ENCODE measurements at places on chromosomes 4 and X. TPM values are rescaled to one million over a fixed set of nuclear protein-coding genes. Genes with fewer than 3 reads are reported as not detected.

- no peak for DNase-seq
Observed at GRCh38 chr4:145230726-145231125, 50.3 kb upstream of the OTUD4 start.

The RCHY1 gene
- polyA plus RNA-seq: 25.0 TPM

The FRMD7 gene
- not detected for polyA plus RNA-seq

DNA sequence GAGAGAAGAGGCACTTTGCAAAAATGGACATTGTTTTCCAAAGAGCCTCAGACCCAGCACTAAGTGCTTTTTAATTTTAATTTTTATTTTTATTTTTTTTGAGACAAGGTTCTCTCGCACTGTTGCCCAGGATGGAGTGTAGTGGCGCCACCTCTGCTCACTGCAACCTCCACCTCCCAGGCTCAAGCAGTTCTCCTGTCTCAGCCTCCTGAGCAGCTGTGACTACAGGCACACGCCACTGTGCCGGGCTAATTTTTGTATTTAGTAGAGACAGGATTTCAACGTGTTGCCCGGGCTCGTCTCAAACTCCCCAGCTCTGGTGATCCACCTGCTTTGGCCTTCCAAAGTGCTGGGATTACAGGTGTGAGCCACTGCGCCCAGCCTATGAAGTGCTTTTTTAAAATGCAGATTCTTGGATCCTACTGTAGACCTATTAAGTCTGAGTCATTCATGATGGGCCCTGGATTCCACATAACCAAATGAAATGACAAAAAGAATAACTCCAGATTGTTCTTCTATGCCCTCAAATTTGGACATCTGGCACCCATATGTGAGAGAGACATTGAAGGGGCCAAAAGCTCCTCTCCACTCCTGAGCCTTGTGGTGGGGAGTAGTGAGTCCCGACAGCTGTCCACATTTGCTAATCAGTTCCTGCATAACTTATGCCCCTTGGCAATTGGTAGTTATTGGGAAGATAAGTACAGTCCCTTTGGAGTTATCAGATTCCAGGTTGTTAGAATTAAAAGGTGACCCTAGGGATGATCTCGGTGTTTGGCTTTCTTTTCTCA, 3.6 kb downstream of the NOCT start:
- DNase-seq: no peak

The FGFR3 gene
- not detected for polyA plus RNA-seq

DNA sequence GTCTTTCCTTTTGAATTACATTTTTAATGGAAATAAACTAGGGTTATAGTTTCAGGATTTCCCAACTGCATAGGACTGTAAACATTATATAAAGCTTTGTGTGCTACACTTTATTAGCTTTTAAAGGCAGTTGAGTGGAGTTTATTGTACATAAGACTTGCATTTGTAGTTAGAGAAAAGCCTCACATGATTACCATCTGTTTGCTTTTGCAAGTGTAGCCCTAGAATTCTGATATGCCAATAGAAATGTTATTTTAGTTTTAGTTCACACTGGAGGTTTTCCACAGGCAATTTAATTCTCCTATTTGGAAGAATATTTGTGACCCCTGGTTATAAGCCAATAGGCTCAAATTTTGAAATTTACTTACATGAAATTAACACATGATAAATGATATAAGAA, 41.3 kb upstream of the ANK2 start:
- DNase-seq: no peak

The RS1 gene
- not detected for polyA plus RNA-seq

DNA sequence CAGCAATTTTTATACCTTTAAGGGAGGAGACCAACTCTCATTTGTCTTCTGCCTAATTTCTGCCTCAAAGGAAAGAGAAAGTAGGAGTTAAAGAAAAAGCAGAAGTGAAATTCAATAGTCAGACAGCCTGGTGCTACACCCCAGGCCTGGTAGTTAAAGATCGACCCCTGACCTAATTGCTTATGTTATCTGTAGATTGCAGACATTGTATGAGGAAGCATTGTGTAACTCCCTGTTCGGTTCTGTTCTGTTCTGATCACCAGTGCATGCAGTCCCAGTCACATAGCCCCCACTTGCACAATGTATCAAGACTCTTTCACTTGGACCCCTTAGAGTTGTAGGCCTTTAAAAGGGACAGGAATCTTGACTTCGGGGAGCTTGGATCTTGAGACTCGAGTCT, 335.9 kb upstream of the AR start:
- no peak for DNase-seq

GRCh38 chr4:140358281-140358680, 15.2 kb upstream of the SCOC start:
- DNase-seq: no peak

- no peak for DNase-seq
Observed at GRCh38 chr4:128471576-128471975, 184.0 kb upstream of the PGRMC2 start.

The MAGED4 gene
- polyA plus RNA-seq: 0.52 TPM

DNA sequence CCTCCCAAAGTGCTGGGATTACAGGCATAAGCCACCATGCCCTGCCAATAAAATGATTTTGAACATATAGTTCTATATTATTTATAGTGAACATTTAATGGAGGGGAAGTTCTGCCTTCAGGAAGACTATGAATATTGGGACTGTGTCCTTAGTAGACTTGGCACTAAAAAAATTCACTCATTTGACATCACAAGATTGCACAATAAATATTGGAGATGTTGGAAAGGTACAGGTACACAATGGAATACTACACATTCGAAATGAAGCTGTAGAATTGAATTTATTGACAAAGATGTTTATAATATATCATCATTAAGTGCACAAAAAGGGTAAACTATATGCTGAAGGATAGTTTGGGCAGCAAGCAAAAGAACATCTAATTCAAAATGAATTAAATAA, 13.0 kb upstream of the TMPRSS11E start:
- no peak for DNase-seq

The ADH1C gene
- not detected for polyA plus RNA-seq

The POU3F4 gene
- polyA plus RNA-seq: not detected

DNA sequence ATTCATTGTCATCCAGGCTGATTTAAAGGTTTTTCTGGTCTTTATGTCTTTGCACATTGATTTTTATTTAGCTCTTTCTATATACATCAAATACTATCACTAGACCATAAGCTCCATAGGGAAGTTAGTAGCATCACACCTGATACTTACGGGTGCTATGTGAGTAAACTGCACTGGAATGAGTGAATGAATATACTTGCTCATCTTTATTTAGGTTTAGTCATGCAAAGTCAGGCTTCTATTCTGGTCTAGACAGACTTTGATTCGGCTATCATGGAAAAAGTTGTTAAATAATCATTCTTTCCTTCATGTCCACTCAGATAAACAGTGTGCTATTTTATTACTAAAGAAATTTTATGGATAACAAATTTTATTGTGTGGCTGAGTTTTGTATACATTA, 457.8 kb upstream of the PCDH7 start:
- no peak for DNase-seq

The PHEX gene
- not detected for polyA plus RNA-seq

DNA sequence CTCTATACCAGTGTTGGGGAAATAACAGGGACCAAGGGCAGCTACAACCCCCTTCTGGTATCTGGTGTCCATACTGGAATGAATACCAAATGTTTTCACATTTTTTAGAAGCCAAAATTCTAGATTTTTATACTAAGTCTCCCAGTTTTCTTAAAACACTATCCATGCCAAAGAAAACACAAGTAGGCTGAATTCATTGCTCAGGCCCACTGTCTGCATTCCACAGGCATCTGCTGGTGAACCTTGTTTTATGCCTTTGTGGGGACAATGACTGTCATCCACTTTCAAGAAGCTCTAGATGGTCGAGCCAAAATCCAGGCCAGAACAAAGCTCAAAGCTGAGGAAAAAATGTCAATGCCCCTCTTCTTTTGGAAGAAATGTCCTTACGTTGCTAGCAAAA, 213.4 kb upstream of the RASGEF1B start:
- no peak for DNase-seq

DNA sequence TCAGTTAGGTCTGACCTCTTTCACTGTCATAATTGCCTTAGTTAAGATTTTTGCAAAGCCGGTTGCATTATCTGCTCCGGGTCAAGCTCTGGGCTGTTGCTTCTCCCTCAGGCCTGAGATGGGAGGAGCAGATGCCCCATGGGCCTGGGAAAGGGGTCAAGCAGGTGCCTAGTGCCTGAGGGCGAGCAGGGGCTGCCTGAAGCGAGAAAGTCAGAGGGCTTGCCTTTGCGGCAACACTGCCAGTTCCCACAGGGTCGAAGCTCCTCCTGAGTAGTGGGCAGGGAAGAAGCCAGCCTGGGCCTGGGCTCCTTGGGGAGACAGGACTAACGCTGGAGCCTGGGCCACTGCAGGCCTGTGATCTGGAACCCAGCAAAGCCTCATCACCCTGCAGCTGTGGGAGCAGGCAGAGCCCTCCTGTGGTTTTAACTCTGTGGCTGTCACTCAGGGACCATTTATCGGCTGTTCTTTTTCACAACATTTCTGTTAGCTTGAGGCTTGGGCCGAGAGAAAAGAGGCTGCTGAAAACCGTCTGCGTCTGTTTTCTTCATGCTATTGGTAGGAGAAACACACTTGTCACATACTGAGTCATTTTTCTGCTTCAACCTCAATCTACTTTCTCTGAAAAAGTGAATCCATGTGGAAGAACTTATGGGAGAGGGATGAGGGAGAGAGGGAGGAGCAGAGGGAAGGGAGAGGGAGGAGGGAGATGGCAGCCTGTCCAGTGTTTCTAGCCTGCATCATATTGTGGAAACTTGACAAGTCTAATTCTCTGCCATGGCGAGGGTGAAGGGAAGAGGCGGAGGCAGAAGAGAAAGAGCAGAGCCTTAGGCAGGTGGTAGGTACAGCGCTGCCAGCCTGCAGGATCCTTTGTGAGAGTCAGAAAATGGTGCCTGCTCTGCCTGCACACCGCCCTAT, 68.4 kb downstream of the RHOH start:
- DNase-seq: peak; percentile 51

- no peak for DNase-seq
Observed at GRCh38 chrX:153411988-153412574, 809 bp downstream of the ZFP92 start.

The CTAG1B gene
- polyA plus RNA-seq: not detected

DNA sequence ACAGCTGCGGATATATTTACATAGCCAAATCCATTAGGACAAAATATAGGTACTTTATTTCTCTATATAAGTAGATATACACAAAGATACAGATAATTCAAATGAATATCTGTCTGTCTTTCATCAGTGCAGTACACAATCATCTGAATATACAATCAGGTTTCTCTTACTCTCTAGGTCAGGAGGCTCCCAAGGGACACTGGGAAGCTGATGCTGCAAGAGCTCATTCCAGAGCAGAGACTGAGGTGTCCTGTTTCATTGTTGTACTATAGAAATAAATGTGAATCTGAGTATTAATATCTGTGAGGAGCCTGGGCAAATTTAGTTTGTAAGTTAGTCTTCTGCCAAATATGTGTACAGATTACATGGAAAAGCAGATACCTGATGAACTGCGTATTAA, 4.2 kb downstream of the TLL1 start:
- DNase-seq: no peak

The PNMA3 gene
- 0.37 TPM for polyA plus RNA-seq

- no peak for DNase-seq
Observed at GRCh38 chr4:169925678-169926077, 100.5 kb downstream of the MFAP3L start.

The IL2 gene
- polyA plus RNA-seq: not detected

DNA sequence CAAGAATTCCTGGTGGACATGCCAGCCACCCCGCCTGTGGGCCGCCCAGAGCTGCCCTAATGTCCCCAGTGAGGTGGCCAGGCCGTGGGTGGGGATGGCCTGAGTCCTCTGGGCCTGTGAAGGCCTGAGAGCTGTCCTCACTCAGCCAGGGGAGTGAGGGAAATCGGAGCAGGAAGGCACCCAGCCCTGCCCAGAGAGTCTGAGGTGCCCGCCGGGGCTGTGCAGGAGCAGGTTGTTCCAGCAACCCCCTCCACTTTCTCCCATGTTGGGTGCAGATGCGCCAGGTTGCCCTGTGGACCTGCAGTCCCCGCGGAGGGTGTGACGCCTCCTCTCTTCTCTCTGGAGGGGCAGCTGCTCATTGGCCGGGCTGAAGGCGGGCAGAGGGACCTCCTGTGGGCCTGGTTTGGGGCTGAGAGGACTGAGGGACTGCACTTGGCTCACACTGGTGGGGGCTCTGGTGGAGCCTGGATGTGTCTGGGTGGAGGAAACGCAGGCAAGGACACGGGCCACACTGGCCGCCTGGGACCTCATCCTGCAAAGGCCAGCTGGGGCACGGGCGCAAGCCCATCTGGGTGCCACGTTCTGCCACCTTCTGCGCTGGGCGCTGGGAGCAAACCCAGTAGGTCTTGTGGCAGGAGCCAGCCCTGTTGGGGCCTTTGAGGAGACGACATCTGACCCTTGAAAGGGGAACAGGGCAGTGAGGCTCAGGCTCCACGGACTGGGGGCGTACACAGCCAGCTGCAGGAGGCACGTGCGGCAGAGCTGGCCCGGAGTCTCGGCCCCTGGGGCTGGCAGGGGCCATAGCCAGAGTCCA, 14.0 kb downstream of the DOK7 start:
- DNase-seq: no peak

The TRIML2 gene
- not detected for polyA plus RNA-seq

GRCh38 chr4:4838051-4838935, 21.2 kb upstream of the MSX1 start:
- DNase-seq: no peak

The FAM47E gene
- not detected for polyA plus RNA-seq

- DNase-seq: no peak
Observed at GRCh38 chrX:55787063-55787462, 69.5 kb downstream of the RRAGB start.

- DNase-seq: no peak
Observed at GRCh38 chr4:32207456-32207855, 1487.3 kb downstream of the PCDH7 start.

- no peak for DNase-seq
Observed at GRCh38 chrX:125651426-125651825, 331.8 kb downstream of the TEX13C start.

GRCh38 chrX:134171661-134172587, 65.1 kb upstream of the CCDC160 start:
- peak; percentile 16 for DNase-seq

DNA sequence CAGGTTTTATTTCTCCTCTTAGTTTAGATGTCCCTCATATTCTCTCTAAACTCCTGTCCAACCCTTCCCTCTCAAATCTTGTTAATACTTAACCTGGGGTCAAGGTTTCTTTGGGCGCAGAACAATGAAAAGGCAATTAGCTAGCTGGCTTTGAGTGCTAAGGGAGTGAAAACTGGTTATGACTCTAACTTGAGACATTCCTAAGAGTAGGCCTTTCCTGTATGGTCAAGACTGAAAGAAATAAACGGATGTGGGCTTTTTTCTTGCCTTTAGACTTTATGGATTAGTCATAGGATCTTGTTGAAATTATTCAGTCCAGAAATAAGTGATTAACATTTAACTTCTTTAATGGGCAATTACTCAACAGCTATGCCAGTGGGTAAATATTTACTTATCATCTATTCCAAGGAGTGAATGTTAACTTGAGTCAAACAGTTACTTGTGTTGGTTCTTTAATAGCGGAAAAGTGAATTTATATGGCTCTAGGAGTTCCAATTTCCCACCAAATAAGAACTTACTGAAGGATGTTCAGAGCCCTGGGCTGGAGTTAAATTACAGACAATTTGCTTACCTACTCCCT, 141.7 kb upstream of the SCML1 start:
- DNase-seq: no peak

The TRIM60 gene
- not detected for polyA plus RNA-seq

The CT45A10 gene
- not detected for polyA plus RNA-seq
